Activated T-helper 2 cell treated with anti-CD3 and anti-CD28 coated beads, Interferon-gamma antibody, Interleukin-2, Interleukin-4, amounts not matched to agents 10 μg/mL and 5 μg/mL and 100 μg/mL, durations not matched to agents 14 hours and 24 hours and 36 hours (primary cell): ENCODE measurements at places on chromosomes 2 and 18. TPM values are rescaled to one million over a fixed set of nuclear protein-coding genes. Genes with fewer than 3 reads are reported as not detected.

DNA sequence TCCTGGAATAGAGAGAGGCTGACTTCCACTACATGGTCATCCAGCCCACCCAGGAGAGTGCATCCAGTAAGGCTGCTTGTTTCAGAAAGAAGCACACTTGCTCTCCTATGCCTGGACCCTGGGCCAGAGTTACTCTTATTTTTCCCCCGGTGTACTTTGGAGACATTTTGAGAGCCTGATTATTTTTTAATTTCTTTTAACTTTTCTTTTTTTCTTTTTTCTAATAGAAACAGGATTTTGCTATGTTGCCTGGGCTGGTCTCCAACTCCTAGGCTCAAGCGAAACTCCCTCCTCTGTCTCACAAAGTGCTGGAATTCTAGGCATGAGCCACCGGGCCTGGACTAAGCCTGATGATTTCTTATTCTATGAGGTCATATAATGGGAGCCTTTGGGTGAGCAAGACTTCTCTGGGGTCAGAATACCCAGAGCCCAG lies 62.2 kb downstream of the RPL37A start:
- DNase-seq = no peak

GRCh38 chr2:24497685-24498084 lies 6.6 kb downstream of the NCOA1 start:
- DNase-seq = no peak

GRCh38 chr18:62044490-62045000 lies 142.3 kb downstream of the PIGN start:
- no peak for DNase-seq

GRCh38 chr2:178450524-178450773 lies 526 bp downstream of the PRKRA start:
- DNase-seq = no peak

DNA sequence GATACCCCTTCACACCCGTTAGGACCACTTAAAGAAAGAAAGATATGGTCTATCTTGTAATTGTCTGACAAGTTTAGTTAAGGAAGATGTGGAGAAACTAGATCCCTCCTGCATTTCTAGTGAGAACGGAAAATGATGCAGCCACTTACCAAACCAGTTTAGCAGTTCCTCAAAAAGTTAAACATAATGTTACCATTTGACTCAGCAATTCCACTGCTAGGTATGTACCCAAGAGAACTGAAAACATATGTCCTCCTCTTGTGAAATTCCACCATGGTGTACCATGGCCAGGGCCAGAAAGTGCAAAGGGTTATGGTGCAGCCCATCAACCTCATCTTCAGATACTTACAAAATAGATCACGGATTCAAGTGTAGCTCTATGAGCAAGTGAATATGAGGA lies 79.0 kb upstream of the ID2 start:
- DNase-seq = no peak

GRCh38 chr18:37663446-37663845 lies 97.8 kb upstream of the CELF4 start:
- DNase-seq = no peak

DNA sequence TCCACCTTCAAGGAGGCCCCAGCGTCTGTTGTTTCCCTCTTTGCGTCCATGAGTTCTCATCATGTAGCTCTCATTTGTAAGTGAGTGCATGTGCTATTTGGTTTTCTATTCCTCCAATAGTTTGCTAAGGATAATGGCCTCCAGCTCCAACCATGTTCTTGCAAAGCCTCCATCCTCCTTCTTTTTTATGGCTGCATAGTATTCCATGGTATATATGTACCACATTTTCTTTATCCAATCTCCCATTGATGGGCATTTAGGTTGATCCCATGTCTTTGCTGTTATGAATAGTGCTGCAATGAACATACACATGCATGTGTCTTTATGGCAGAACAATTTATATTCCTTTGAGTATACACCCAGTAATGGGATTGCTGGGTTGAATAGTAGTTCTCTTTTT lies 73.0 kb upstream of the NFU1 start:
- no peak for DNase-seq

DNA sequence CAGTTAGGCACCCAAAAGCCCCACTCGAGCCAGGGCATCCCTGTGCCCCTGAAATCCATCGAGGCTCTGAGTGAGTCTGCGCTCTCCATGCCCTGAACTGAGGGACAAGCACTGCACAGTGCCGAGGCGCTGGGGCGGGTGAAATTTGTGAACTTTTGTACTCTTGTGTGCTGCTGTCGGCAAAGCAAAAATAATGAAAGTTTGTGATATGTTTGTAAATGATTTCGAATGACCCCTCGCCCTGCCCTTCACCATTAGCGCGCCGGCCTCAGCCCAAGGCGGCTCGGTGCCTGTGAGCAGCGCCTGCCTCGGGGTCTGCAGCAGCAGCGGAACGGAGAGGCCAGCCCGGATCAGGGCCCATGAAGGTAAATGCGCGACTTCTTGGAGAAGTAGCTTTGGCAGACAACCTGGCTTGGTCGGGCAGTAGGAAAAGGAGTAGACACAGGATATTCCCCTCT lies 1.8 kb upstream of the HOXD4 start:
- no peak for DNase-seq

DNA sequence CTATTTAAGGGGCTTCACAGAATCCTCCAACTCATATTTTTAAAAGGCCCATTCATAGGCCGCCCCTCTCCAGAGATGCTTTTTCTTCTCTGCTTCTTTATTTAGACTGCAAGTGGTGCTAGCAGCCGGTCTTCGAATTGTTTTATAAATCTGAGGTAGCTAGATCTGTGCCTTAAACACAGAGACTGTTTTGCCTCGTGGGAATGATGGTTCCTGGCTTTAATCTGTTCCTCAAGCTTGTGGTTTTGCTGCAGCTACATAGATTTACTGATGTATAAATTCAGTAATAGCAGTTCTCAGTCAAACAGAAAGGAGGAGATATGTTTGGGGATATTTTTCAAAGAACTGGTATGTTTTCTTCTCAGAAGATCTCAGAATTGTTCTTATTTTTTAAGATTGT lies 45.3 kb downstream of the TNFRSF11A start:
- no peak for DNase-seq

GRCh38 chr2:23594460-23594825 lies 209.5 kb downstream of the KLHL29 start:
- DNase-seq = no peak

DNA sequence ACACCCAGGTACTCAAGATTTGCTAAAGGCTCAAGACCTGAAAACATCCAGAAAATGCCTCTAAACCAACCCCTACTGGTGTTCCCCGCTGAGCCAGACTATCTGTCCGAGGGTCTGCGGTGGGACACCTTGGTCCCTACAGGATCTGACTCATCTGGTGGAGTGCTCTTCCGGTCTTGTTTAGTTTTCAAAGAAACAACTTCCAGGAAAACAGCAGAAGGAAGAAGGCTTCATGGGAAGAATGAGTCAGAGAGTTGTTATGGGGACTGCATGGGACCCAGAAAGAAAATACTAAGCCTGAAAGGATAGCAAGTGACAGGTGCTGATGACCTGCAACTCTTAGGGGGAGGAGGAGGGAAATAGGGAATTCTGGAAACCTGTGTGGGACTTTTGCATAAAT lies 41.3 kb downstream of the ZFP36L2 start:
- DNase-seq = no peak

- DNase-seq = no peak
Observed at GRCh38 chr2:234995332-234996068, 43.7 kb downstream of the SH3BP4 start.

- DNase-seq = no peak
Observed at GRCh38 chr2:44997963-44998362, 11.3 kb downstream of the SIX2 start.

DNA sequence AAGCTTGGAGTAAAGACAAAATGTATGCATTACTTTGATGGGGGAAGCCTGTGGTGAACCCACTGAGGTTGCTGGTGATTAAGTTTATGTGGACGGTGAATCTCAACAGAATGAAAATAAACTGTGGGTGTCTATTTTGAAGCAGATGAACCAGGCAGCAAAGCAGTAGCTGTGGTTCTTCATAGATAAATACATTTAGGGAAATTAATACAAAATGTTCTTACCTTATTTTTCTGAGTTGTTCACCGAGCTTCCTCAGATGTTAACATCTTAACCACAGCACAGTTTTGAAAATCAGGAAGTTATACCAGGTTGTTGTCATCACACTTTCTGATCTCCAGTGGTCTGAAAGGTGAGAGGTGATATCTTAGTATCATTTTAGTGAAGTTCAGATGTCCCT lies 53.9 kb downstream of the NCK2 start:
- DNase-seq = no peak

GRCh38 chr2:218711550-218711929 lies 905 bp downstream of the TTLL4 start:
- DNase-seq = no peak

DNA sequence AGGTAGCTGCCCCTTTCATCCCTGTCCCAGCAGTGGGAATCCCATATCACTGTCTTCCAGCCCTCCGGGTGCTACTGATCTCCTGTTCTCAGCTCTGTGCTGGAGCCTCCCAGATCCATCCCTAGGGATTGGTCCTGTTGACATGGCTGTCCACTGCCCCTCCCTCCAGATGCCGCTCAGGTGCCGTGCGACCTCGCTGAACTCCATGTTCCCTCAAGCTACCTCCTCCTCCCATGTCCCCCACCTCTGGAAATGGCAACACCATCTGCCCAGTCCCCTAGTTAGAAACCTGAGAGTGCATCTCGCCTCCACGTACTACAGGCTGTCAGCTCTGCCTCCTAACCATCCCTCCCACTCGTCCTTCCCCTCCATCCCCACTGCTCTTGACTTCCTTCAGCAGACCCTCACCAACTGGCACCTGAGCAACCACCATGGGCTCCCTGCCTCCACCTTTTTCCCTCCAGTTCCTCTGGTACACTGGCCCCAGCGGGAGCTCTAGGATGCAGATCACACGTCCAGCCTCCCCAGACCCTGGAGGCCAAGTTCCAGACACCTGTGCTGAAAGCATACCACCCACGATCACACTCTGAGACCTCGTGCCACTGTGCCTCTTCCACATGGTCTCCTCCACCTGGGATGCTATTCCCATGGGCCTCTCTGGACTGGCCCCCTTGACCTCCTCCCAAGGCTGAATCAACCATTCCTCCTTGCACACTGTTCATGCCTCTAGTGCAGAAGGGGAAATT lies 106.8 kb downstream of the KLHL29 start:
- no peak for DNase-seq

Gene ZNF892
- 4.7 and 4.8 TPM in 2 replicates for total RNA-seq

Gene ACOXL
- 1.4 and 1.6 TPM in 2 replicates for total RNA-seq

Gene AQP4
- total RNA-seq = not detected in 2 replicates

Gene PLEKHH2
- total RNA-seq = 21.3 and 25.1 TPM in 2 replicates

Gene PDIA6
- 210 and 211 TPM in 2 replicates for total RNA-seq

Gene MARCO
- total RNA-seq = not detected in 2 replicates
